ENCODE measurements at places on chromosomes 7 and 10.

DNA sequence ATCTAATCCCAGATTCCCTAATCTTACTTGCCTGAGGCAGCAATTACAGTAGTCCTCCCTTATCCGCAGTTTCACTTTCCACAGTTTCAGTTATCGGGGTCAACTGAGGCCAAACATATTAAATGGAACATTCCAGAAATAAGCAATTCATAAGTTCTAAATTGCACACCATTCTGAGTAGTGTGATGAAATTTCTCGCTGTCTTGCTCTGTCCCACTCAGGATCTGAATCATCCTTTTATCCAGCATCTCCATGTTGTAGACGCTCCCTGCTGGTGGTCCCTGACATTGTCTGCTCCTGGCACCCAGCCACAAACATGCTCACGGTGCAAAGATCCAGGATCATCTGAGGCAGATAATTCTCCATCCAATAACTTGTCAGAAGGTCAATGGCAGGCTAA is 128.7 kb upstream of the CXCL12 start:
- DNase-seq = no peak

GRCh38 chr7:154836021-154836448 is 166.9 kb downstream of the PAXIP1 start:
- DNase-seq = peak; percentile 45

DNA sequence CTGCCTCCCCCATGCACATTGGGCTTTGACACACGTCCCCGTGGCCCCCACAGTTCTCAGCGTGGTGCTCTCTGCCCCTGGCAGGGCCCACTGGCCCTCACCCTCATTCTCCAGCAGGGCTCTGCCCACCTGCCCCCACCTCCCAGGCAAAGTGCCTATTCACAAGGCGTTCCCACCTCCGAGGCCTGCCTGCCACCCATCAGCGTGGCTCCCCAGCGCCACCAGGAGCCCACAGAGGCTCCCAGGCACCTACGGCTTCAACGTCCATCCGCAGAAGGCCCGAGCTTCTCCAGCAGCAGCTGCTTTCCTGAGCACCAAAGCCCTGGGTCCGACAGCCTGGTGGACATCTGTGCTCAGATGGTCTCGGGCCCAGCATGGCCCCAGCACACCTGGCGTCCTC is 211.8 kb upstream of the PPP2R2D start:
- DNase-seq = no peak

DNA sequence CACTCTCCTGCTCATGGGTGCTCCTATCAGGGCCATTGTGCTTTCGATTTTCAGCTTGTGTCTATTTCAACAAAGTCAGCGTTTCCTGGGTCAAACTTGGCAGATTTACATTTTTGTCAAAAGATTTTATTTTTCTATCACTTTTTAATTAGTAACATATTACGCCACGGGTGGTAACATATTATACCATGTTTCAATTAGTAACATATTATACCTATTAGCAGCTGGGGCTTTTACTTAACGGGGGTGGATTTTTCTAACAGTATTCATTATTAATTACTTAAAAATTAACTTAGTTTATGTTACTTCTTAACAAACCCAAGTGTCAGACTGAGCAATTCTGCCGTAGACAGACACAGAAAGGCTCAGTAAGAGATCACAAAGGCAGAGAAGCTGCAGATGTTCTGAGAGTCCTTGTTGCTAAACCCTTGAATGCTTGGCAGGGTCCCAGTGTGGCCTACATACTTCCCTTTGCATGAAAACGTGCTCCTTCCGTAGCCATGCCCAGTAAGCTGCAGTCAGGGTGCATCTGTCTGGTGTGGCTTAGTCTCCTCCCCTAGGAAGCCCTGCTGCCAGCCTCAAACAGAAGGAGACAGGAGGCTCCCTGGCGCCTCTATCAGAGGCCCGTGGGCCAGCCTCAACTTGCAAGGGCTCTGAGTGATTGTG is 263.1 kb upstream of the CXCL12 start:
- peak; percentile 14 for DNase-seq

DNA sequence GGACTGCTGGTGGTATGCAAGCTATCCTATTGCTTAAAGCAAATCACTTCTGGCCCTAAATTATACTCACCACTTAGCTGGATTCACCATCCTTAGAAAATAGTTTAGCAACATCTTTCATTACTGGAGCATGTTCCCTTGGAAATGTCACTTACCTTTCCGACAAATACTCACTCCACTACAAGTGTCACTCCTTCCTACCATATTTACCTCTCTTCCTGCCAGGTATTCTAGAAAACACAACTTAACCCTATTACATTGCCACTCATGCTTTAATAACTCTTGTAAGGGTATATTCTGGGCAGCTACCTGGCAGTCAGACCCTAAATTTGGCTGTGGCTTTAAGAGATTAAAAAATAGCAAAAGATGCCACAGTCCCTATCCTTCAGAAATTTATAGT is 37.5 kb upstream of the CTNNA3 start:
- no peak for DNase-seq

- no peak for DNase-seq
Observed at GRCh38 chr7:132116369-132116768, 459.9 kb downstream of the PLXNA4 start.

DNA sequence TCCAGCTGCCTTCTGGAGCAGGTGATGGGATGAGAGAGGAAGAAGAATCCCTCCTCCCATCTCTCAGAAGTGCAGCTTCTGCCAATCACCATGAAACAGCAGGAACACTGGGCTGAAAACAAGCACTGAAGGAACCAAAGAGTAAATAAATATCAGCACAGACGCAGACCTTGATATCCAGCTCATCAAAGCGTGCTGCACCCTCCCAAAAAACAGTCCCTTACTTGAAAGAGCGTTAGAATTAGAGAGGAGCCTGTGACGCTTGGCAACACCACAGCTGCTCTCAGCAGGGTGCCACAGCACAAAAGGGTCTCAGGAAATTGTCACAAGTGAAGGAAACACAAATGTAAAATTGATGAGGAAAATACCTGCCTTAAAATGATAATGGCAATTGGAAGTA is 39.5 kb downstream of the KLF6 start:
- peak; percentile 59 for DNase-seq

- no peak for DNase-seq
Observed at GRCh38 chr10:60718886-60719285, 59.4 kb upstream of the CDK1 start.

DNA sequence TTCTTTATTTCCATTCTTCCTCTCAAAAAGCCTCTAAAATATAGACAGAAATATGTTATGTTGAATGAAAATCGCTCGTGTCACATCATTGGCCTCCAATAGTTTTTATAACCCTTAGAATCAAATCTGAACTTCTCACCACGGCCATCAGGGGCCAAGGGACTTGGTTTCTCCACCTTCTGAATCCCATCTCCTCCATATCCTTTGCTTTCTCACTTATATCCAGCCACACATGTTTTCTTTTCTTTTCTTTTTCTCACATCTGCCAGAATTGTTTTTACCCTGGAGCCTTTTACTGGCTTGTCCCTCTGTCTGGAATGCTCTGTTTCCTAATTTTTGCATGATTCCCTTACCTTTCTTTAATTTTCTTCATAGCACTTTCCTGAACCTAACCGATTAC is 95.6 kb downstream of the CD36 start:
- DNase-seq = no peak

DNA sequence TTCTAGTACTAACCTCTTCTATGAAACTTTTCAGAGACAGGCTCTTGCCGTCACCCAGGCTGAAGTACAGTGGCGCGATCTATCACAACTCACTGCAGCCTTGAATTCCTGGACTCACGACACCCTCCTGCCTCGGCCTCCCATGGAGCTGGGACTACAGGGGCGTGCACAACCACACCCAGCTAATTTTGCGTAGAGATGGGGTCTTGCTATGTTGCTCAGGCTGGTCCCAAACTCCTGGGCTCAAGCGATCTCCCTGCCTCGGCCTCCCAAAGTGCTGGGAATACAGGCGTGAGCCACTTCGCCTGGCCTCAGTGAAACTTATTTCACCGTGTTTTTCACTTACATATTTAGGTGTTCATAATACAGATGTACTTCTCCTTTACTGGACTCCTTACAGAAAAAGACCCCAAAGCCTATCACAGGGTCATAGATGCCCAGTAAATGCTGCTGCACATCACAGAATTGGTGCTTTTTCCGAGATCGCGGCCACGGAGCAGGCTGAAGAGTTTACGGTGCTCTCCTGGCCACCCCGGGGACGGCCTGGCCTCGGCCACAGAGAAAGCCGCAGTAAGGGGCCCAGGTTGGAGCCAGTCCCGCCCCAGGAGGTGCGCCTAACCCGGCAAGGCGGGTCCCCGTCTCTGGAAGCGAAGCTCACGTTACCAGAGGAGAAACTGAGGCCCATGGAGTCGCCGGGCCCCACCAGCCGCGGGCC is 595 bp downstream of the TBL2 start:
- DNase-seq = no peak

DNA sequence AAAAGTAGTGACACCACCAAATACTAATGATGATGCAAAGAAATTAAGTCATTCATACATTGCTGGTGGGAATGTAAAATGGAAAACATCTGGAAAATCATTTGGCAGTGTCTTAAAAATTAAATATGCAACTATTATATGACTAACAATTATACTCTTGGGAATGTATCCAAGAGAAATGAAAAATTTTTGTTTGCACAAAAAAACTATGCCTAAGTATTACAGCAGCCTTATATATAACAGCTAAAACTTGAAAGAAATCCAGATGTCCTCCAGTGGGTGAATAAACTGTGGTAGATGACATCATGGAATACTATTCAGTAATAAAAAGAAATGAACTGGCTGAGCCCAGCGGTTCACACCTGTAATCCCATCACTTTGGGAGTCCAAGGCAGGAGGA is 132.0 kb downstream of the NEBL start:
- no peak for DNase-seq

- DNase-seq = no peak
Observed at GRCh38 chr7:46681865-46682503, 760.9 kb upstream of the IGFBP3 start.

GRCh38 chr7:132255898-132256297 is 320.4 kb downstream of the PLXNA4 start:
- DNase-seq = no peak

DNA sequence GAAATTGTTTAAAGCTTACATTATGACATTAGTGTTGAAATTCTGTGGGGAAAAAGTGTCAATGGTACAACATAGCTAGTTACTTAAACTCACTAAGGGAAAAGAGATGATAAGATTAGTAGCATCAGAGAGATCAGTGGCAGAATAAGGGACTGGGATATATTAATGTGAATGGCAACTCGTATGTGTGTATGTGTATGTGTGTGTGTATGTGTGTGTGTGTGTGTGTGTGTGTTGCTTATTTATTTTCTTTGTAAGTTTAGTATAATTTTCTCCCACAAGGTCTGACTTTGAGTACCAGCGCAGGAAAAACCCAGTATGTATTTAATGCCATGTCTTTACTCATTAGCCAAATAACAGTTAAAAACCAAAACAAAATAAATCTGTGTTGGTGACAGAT is 256.1 kb downstream of the ARHGAP21 start:
- DNase-seq = no peak

DNA sequence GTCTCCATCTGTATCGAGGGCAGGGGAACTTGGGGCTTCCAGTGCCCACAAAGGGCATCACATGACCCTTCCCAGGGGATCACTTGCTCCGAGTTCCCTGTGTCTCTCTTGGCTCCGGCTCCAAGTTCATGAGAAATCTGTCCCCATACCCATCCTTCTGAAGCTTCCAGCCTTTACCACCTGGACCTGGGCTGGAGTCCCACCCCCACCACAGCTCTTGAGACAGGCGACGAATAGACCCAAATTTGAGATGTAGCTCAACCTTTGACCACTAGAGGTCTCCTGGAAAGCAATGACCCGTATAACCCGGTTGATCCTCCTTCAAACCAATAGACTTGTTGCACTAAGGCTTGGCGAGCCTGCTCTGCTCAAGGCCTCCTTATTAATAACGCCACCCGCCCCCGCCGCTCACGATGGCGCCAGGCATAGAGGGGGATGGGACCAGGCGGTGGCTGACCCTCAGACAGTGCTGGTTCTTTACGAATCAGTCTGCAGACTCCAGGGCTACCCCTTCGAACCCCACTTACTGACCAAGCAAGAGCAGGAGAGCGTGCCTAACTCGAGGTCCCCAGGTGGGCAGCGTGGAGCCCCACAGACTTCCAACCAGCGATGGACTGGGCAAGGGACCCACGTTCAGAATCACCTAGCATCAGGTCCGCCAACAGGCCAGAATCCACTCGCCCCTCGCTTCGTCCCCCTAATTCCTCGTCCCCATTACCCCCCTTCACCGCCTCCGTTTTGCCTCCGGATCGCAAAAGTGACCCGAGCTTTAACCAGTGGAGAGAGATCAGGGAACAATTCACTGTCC is 4.4 kb upstream of the ARID5B start:
- DNase-seq = peak; percentile 89

GRCh38 chr7:131087756-131088658 is 239.7 kb upstream of the MKLN1 start:
- no peak for DNase-seq

DNA sequence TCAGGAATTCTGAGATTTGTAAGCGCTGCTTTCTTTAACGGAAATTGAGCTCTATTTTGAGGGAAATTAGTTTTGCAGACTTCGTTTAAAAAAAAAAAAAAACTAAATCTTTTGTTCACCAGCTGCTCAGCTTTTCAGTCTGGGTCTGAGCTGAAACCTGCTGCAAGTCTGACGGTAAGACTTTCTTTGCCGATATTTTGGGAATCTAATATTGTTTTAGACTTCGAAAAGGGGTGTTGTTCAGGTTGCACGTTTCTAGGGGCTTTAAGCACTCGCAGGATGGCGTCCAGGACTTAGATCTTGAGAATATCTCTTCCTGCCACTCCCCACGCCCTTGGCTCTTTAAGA is 1.8 kb upstream of the MEOX2 start:
- peak; percentile 48 for DNase-seq

- DNase-seq = peak; percentile 5
Observed at GRCh38 chr7:106978425-106979420, 65.8 kb upstream of the PRKAR2B start.

- no peak for DNase-seq
Observed at GRCh38 chr10:1116696-1117280, 60.6 kb downstream of the WDR37 start.

DNA sequence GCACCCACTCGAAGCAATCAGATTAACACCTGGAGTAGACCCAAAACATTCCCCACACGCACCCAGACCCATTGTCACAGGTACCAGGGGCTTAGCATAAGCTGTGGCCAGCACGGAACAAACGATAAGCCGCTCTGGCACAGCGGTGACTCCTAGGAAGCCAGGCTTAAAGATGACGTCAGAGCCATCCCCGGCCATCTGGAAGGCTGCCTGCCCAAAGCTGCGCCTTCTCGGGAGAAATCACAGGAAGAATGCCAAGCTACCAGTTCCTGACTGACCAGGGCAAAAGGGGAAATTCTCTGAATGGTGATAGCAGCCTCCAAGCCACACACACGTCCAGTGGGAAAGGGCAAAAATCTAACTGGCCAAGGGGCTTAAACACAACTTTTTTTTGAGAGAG is 13.0 kb upstream of the WIPI2 start:
- DNase-seq = peak; percentile 39

GRCh38 chr10:44974628-44975430 is 3.8 kb downstream of the DEPP1 start:
- DNase-seq = peak; percentile 89

- DNase-seq = no peak
Observed at GRCh38 chr7:151003572-151003971, 12.8 kb downstream of the NOS3 start.
